ENCODE measurements at places on chromosomes 16 and 17. TPM values are rescaled to one million over a fixed set of nuclear protein-coding genes. Genes with fewer than 3 reads are reported as not detected.

GRB7 gene
- total RNA-seq: 35.7 TPM

KRTAP2-1 gene
- total RNA-seq: not detected

RAB34 gene
- 110 TPM for total RNA-seq

CCL18 gene
- not detected for total RNA-seq

KRT31 gene
- total RNA-seq: 0.47 TPM

PRAC1 gene
- total RNA-seq: not detected

SEZ6 gene
- total RNA-seq: 0.06 TPM

OGFOD1 gene
- 16.8 TPM for total RNA-seq

GAN gene
- 9.1 TPM for total RNA-seq

AIPL1 gene
- not detected for total RNA-seq

SEC14L5 gene
- 0.82 TPM for total RNA-seq

PAGR1 gene
- 30.8 TPM for total RNA-seq

SPNS2 gene
- 40.5 TPM for total RNA-seq

UBE2I gene
- total RNA-seq: 72.6 TPM

ITGAD gene
- total RNA-seq: 0.18 TPM

SLC22A31 gene
- 0.47 TPM for total RNA-seq

SLC39A11 gene
- total RNA-seq: 26.3 TPM

HYDIN gene
- total RNA-seq: 17.9 TPM

ABI3 gene
- 5.5 TPM for total RNA-seq

PLA2G10 gene
- total RNA-seq: not detected

DHRS7C gene
- total RNA-seq: 25.3 TPM

HEATR9 gene
- not detected for total RNA-seq
